Neuronal stem cell (in vitro differentiated cells): ENCODE measurements at places on chromosomes 1 and 21.

GRCh38 chr1:91806769-91807700, 78.9 kb downstream of the TGFBR3 start:
- no peak for DNase-seq

- DNase-seq: peak; percentile 69
Measured at GRCh38 chr1:37811027-37811655, 3.1 kb upstream of the YRDC start.

GRCh38 chr1:170114906-170115305, 30.9 kb upstream of the NTMT2 start:
- DNase-seq: no peak

- DNase-seq: no peak
Measured at GRCh38 chr1:192668409-192668983, 32.5 kb downstream of the RGS13 start.

GRCh38 chr1:237269938-237270337, 228.0 kb downstream of the RYR2 start:
- DNase-seq: no peak

DNA sequence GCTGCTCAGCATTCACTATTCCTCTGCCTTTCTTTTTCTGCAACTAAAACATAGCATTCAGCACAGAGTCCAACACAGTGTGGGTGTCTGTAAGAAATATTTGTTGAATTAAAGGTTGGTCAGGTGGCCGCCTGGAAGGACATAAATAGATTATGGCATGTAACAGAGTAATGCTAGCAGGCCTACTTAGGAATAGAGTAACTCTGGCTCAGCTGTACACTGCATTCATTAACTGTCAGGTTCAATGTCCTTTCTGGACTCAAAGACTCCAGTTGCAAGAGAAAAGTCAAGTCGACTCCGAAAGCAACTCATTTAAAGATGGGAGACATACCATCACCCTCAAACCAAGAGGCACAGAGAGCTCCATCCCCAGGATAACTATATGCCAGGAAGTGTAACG, 116.0 kb downstream of the LMX1A start:
- DNase-seq: no peak

DNA sequence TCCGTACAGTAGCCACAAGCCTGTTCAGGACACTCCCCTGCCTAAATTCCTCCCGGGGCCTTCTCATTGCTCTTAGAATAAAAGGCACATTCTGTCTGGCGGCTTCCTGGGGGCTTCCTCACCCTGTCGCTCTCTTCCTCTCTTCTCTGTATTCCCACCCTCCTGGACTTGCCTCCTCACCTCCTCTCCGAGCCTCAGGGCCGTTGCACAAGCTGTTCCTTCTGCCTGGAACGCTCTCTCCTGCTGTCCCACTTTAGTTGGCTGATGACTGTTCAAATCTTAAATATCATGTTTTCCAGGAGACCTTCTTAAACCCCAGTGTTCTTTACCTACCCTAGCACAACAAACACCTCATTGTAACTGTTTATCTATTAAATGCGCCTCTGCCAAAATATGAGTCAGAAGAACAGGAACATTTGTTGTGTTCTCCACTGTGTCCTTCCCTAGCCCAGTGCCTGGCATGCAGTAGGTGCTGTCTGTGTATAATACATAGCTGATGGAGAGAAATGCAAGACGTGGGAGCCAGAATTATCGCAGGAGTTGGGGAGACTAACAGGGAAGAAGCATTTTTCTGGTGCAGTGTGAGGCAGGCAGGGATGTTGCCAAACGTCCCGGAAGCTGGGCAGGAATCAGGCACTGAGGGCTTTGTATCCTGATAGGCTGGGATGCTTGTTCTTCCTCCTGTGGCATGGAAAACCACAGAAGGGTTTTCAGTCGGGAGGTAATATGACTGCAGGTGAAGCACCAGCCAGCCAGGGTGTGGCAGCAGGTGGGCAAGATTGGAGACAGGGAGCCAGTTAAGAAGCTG, 24.1 kb upstream of the THRAP3 start:
- DNase-seq: no peak

DNA sequence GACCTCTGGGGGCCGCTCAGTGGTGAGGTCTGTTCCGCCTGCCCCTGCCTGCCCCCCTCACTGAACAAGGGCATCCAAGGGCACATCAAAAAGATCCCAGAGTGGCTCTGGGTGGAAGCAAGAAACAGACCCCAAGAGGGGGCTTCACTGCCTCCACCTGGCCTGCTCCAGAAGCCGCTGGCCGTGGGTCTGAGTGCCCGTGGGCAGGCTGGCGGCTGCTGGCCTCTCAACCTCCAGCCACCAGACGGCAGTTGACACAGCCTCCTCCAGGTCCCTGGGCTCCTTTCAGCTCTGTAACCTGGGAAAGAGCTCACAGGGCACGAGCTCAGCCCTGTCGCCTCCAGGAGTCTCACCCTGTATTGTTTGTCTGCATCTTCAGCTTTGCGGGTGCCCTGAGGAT, 56.3 kb downstream of the SLX9 start:
- DNase-seq: no peak

DNA sequence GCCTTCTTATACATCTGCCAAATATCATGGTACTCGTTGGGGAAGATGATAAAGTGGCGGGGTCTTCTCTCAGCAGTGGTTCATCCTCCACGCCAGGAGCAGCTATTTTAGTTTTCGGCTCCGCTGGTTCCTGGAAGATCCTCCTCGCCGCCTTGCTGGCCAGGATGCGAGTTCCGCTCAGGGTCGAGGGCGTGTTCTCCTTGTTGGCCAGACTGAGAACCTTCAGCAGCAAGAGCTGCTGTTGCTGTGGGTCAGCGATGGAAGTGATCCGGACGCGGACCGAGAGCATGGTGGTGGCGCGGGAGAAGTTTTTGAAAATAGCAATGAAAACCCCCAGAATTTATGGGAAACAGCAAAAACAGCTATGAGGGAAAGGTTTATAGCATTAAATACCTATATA, 11.4 kb upstream of the CFAP126 start:
- DNase-seq: no peak

DNA sequence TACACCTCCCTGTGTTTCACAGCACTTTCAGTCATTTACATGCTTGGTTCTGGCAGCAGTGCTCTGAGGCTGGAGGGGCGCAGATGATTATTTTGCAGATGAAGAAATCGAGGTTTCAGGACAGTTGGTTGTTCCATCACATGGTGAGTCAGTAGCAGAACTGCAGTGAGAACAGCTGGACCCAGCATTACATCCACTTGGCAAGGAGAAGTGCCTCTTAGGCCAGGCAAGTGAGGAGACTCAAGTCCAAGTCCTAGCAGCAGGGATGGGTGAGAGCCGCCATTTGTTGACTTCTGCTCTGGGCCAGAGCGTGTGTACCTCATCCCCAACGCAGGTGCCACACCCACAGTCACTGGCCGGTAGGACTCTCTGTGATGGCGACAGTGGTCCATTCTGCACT, 26.8 kb upstream of the EPHA8 start:
- no peak for DNase-seq

DNA sequence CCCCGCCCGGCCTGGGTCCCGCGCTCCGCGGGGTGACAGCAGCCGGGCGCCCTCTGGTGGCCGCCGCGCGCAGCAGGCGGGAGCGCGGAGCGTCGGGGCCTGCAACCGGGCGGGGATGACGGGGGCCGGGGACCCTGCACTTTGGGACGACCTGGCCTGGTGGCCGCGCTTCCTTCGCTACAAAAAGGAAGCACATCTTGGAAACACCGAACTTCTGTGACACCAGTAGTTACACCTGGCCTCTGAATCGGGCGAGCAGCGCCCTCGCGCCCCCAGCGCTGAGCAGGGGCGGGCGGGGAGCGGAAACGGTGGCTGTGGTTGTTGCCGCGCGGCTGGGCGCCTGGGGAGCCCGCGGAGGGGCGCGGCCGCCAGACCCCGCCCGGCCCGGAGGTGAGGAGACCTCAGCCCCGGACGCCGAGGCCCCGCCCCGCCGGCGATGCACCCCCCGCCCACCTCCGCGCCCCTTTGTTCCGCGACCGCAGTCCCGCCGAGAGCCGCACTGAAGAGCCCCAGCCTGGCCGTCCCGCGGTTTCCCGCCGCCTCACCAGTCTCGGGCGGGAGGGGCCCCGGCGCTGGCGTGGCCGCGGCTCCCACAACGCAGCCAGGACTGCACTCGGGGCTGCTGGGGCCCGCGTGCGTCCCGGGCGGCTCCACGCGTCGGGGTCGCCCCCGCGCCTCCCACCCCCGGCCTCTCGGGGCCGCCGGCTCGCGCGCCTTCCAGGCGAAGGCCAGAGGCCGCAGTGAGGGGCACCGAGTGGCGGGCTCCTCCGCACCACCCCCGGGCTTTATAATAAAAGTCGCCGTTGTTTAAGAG, 59.3 kb downstream of the H3-3A start:
- DNase-seq: peak; percentile 81

GRCh38 chr1:50458507-50458906, 35.3 kb upstream of the DMRTA2 start:
- DNase-seq: no peak

DNA sequence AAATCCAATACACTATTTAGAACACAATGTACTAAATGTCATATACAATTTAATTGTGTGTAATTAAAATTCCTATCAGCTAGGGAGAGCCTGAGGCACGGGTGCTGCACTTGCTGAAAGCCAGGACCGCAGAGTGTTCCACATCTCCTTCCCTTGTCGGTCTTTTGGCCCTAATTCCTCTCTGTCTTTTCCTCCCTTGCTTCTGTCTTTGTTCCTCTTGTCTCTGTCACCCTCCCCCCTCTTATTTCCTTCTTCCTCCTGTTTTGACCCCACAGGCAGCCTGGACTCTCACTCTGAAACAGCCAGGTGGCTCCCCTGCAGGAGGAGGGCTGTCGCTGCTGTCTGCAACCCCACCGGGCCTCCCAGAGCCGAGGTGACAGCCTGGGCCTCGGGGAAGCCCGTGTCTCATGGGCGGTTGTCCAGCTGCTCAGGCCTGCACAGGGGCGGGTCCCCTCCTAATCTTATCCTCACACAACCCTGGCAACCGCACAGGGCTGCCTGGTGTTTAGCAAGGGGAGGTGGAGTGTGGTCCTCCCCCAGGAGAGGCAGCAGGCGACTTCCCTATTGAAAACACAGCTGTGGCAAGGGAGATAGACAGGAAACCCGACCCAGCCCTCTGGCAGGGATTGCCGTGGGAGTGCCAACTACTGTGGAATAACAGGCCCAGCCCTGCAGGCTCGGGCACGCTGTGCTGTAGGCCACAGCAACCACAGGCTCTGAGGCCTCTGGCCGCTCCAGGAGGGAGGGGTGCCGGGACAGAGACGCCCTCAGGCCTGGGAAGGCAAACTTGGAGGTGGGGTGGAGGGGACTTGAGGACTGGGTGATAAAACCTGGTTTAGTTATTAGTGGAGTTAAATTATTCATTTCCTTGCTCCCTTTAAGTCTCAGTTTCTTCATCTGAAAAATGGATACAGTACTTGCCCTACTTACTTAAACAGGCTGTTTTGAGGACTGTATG, 68.8 kb upstream of the WDR26 start:
- peak; percentile 60 for DNase-seq

- no peak for DNase-seq
Measured at GRCh38 chr21:34642211-34643075, 26.4 kb upstream of the CLIC6 start.

GRCh38 chr1:210800301-210800700, 333.6 kb downstream of the KCNH1 start:
- no peak for DNase-seq

DNA sequence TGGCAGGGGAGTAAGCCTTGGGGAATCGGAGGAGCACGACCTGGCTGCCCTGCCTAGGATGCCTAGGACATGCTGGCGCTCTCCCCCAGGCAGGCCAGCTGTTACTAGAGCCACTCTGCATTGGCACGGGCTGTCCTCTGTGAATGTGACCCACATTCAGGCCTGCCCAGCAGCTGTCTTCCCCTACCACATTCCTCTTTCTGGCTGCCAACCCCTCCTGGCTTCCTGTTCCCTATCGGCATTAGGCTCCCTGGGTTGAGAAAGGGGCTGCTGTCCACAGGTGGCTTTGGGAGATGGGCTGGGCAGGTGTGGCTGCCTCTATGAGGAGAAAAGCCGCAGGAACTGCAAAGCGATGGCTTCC, 2.3 kb upstream of the NFASC start:
- no peak for DNase-seq

DNA sequence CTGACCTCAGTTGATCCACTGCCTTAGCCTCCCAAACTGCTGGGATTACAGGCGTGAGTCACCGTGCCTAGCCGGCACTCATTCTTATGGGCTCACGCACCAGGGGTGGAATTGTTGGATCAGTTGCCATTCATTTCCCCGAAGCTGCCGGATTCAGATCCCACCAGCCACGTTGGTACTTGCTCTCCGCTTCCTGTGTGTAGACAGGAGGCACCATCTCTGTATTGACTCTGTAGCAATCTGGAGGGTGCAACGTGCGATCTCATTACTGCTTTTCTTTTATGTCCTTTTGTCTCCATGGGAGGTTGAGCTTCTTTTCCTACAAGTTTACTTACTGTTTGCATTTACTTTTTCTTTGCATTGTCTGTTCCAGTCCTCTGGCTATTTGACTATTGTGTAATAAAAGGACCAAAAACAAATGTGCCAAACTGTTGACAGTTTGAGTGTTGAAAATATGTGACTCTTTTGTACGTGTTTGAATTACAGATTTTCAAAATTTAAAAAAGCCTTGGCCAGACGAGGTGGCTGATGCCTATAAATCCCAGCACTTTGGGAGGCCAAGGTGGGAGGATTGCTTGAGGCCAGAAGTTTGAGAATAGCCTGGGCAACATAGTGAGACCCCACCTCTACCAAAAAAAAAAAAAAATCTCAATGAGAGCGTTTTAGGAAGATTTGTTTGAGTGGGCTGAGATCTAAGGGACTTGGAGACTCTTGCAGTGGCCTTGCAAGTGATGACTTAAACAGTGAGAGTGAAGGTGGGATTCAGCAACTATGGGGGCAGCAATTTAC, 39.1 kb downstream of the SPSB1 start:
- DNase-seq: no peak

- no peak for DNase-seq
Measured at GRCh38 chr21:21845901-21846300, 847.7 kb downstream of the NCAM2 start.

DNA sequence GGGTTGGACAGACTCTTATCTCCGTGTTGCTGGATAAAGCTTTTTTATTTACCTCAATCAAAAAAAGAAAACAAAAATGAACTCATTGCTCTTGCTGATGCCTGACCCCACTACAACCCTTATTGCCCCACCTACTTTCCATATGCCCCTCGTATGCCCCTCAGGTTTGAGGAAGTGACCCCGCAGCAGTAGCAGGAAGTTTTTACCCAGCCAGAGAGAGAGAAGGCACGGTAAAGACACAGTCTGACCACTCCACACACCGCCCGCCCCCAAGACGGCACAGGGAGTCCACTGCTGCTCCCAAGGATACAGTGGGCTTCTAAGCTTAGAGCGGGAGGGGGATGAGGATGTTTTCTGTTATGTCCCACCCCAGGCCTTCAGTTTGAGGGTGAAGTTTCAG, 9.8 kb downstream of the PLEKHO1 start:
- DNase-seq: no peak
